NB4 (cell line): ENCODE measurements at places on chromosomes 16 and 17.

DNA sequence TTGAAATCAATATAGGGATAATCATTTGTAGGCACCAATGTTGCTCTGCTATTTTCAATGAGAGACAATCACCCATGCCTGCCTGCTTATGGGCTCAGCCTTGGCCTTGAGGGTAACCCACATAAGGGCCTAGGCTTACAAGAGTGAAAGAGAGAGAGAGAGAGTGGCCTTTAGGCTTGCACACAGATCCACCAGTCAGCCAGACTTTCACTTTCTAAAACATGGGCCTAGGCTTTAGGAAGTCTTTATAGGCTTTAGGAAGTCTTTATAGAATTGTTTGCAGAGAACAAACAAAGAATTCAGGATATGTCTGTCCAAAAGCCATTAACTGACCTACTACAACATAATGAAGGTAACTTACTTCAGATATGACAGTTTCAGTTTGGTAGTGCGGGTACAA, 3.4 kb downstream of the ABCA9 start:
- no peak for DNase-seq

GRCh38 chr16:1982013-1982433, 754 bp upstream of the NOXO1 start:
- DNase-seq: no peak

- DNase-seq: peak; percentile 83
These were observed 62.4 kb downstream of the BAIAP2 start for GRCh38 chr17:81097134-81097942.

- DNase-seq: no peak
These were observed 156.4 kb upstream of the CCL2 start for GRCh38 chr17:34098699-34099098.

GRCh38 chr16:88118376-88118775, 167.1 kb downstream of the BANP start:
- DNase-seq: no peak

GRCh38 chr16:3774156-3774767, 56.9 kb upstream of the TRAP1 start:
- DNase-seq: no peak

GRCh38 chr17:59331129-59331928, at the start of gene YPEL2:
TSS of gene YPEL2 (plus strand) at chr17:59331655. CDS start at chr17:59353410, 21,755 bp downstream.
- peak; percentile 96 for DNase-seq

DNA sequence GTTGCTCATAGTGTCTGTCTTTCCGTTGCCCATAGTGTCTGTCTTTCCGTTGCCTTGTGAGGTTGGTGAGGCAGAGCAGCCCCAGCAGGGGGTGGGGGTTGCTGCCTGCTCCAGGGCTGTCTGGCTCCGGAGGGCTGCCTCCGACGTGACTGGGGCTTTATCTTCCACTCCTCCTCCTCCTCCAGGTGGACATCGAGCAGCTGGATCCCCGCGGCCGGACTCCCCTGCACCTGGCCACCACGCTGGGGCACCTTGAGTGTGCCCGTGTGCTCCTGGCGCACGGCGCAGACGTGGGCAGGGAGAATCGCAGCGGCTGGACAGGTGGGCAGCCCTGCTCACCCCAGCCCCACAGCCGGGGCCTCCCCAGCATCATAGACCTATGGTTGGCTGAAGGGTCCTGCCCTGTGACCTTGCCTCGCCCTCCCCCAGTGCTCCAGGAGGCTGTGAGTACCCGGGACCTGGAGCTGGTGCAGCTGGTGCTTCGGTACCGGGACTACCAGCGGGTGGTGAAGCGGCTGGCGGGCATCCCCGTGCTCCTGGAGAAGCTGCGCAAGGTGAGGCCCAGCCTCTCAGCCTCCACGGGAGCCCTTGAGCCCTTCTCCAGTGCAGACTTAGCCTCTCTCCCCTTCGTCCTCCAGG, 14.7 kb downstream of the ANKRD13B start:
- DNase-seq: no peak

DNA sequence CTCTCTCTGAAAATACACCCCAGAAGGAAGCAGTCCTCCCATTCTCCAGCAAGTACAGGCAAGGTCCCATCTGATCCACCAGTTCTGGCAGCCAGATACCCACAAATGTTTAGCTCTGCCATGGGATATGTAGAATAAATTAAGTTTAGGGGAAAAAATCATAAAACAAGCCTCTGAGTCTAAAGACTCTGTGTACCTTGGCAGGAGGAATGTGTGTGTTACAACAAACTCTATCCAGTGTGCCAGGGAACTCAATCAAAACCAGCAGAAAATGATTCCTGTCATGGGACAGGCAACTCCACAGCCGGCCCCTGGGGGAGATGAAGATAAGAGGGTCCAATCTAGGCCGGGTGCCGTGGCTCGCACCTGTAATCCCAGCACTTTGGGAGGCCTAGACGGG, 73.4 kb downstream of the MRM3 start:
- no peak for DNase-seq

DNA sequence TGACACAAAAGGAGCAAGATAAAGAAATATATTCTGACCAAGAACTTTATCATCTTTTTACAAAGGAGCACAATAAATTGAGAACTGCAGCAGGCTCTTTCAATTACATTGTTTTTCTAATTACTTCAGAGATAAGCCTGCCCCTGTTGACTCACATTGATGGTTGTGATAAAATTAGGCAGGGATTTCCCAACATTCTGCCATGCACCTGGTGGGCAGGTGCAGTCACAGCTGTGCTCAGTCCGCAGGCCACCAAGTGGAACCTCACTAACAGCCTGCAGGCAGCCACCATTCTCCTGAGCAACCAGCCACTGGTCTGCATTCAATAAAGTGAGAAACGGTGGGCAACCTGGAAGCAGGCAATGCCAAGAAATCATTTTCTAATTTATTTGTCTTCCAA, 5.1 kb downstream of the FANCA start:
- DNase-seq: no peak

- DNase-seq: peak; percentile 81
These were observed 15.1 kb downstream of the GSDMB start for GRCh38 chr17:39903158-39903884.

DNA sequence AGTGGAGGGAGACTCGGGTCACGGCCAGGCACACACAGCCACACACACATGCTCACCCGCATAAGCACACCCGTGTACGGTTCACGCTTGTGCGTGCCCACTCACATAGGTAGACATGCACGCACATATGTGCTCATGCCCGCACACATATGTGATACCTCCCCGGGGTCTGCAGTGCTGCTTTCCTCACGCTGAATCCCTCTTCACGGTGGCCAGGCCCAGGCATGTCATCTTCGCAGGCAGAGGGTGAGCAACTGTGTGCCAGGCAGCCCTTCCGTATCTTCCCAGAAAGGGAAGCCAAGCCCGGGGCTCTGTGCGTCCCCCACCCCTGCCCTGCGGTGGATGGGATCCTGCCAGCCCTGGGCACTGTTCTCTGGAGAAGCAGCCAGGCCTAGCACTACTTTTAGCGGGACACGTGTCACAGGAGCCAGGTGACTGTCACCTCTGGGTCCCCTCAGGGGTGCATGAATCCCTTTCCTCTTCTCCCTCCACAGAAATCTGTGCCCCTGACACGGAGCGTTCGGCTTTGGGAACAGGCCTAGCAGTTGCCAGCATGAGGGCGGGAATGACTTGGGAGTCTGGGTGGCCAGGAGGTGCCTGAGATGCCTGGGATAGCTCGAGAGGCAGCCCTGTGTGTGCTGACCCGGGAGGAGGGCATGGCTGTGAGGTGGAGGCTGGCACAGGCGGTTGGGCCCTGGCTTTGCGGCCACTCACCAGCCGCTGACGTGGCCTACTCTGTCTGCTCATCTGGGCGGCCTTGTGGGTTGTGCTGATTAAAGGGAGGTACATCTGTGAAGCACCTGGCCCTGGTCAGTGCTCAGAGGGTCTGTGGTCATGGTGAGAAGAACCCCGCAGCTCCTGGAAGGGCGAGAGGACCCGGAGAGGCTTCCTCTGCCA, 47.5 kb downstream of the BAIAP2 start:
- DNase-seq: no peak

- DNase-seq: peak; percentile 48
These were observed 190.9 kb upstream of the CDH5 start for GRCh38 chr16:66175636-66176035.

DNA sequence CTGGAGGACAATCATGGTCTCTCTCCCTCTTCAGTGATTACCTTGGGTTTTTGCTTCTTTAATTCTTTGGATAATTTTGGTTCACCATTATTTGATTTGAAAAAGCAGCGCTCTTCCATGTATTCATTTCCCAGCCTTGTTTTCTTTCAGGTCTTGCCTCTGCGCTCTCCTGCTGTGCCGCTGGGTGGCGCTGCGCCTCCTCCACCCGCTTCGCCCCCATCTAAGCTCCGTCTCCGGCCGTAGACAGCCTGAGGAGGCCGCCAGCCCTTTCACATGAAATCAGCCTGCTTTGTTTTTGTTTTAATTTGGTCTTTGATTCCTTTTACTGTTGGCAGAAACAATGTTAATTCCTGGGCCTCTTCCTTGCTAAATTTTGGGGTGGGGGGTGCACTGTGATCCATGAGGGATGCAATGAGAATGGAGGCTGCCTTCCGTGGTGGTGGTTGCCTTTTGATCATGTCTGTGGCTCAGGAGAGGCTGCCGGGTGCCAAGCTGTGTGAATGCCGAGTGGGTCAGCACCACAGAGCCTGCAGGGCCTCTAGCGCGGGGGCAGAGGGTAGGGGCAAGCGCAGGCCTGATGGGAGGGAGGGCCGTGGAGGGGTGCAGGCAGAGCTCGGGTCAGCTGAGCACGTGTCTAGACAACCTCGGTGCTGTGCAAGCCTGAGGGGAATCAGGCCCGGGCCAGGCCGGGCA, 64.1 kb downstream of the PLD6 start:
- peak; percentile 37 for DNase-seq

- DNase-seq: no peak
These were observed 124.6 kb downstream of the KCNJ18 start for GRCh38 chr17:21816592-21817567.

DNA sequence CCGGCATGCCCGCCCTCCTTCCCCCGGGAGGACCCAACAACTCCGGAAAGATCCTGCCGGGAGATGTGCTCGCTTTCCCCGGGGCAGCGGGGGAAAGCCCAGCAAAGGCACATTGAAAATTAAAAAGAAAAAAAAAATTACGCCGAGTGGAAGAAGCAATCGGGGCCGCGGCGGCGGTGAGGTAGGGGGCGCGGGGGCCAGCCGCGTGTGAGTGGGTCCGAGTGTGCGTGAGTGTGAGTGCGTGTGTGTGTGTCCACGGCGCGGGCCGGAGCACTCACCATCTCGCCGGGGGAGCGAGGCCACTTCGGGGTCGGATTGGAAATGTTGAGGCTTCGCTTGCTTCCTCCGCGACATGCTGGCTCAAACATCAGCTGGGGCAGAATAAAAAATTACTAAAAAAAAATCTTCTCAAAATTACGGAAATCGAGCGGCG, at the start of gene SALL1:
SALL1 (minus strand) TSS at position 383 of the 433 bp plus-strand sequence; CDS start at position 354, 29 bp downstream.
- DNase-seq: no peak

GRCh38 chr16:369866-370436, 387 bp downstream of the MRPL28 start:
- no peak for DNase-seq

GRCh38 chr17:57294101-57294500, 37.8 kb downstream of the MSI2 start:
- DNase-seq: no peak

DNA sequence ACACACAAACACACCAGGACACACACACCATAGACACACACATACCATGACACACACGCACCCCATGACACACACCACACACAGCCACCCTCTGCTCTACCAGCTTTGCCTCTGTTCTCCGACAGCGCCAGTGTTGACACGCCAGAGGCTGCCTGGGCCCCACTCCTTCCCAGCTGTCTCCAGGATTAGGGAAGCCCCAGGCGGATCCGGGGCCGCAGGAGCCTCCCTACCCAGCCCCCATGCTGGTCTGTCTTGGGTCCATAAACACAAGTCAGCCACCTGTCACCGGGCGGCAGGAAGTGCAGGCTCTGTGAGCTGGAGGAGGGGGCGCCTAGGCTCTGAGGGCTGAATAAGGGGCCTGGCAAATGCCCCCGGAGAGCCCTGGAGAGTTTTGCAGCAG, 10.5 kb downstream of the TBC1D16 start:
- DNase-seq: no peak

GRCh38 chr17:44120851-44121605, 2.4 kb downstream of the HDAC5 start:
- DNase-seq: no peak

DNA sequence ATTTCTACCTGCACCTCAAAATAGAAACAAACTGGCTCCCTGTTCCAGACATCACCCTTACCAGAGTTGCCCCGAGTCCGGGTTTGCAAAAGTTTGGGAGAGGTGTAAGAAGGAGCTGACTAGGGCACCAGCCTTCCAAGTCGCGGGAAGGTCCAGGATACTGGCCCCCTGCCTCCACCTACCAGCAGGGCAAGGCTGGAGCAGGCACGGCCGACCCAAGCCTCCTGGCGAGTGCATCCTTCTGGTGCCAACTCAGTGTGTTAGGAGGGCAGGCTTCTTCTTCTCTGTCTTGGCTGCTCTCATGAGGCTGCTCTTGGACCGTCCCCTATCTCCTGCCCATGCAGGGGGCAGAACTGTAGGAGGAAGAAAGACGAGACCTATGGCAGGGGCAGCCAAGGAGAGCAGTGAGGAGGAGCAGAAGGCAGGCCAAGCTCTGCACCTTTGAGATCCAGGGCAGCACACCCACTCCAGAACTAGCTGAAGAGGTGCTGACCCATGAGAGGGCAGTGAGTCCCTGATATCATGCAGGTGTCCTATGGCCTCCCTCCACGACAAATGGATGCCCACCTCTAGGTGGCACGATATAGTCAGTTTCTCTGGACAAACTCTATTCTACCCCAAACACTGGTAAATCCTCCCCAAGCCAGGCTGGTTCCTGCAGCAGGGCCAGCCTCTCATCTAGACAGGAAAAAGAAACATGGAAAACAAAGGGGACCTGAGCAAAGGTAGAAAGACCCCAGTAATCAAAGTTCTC, 54.4 kb downstream of the CYTH1 start:
- no peak for DNase-seq

- DNase-seq: no peak
These were observed 221.8 kb upstream of the CDH5 start for GRCh38 chr16:66144641-66145040.

DNA sequence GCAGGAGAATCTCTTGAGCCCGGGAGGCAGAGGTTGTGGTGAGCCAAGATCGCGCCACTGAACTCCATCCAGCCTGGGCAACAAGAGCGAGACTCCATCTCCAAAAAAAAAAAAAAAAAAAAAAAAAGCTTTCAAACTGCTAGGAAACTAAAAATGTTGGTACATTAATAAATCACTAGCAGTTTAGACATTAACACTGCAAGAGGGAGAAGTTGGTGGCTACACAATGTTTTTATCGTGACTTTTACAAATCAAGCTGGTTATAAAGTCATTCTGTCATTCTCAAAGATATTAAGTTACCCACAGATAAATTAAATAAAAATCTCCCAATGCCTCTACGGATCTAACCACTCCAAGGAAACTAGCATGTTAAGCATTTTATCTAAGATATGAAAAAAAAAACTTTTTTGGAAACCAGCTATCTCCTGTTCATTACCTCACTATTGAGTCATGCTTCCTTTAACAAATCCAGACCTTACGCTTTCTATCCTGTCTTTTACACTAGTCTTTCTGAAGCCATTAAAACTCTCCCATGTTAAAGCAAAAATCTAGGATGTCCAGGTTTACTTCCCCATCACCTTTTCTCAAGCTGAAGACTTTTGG, 85.9 kb upstream of the SMURF2 start:
- no peak for DNase-seq

GRCh38 chr16:68404736-68405345, 43.5 kb downstream of the SMPD3 start:
- DNase-seq: no peak
